ENCODE measurements at places on chromosomes 12 and 14.
A peak's percentile ranks its signal among the peaks of the same experiment; 100 is the strongest.

DNA sequence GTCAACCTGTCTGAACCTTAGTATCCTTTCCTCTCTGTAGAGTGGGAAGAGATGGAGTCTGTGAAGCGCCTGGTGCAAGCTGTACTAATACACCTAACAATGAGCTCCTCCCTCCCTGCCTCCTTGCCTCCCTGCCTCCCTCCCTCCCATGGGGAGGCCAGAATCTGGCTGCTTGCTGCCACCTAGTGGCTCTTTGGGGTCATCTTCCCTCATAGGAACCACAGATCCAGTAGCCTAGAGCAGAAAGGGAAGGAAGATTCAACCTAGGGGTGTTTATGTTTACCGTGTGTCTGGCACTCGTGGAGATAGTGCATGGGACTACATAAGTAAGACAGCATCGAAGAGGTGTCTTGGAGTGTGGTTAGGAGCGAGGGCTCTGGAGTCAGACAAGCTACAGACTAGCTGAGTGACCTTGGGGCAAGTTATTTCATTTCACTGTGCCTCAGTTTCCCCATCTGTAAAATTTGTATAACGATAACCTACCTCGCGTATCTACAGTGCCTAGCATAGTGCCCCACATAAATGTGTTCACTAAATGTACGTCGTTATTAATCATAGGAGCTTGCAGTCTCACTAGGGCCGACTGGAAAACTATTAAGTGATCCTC, 35.5 kb upstream of the TSPAN9 start:
- DNase-seq: peak; percentile 6

DNA sequence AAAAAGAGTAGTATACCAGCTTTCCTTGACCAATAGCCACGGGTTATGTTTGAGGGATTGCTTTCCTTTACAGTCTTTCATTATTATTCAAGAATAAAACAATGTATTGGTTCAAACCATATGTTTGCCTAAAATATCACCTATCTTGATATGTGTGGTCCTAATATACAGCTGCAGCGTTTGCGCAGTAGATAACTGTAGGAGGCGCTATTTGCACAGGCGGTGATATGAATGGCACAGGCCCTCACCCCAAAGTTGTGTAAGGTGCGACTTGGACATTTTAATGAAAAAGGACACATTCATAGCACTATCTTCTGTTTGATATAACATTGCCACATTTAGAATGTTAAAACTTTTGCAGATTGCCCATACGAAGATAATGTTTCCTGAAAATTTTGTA, 298.4 kb downstream of the TRHDE start:
- DNase-seq: no peak

DNA sequence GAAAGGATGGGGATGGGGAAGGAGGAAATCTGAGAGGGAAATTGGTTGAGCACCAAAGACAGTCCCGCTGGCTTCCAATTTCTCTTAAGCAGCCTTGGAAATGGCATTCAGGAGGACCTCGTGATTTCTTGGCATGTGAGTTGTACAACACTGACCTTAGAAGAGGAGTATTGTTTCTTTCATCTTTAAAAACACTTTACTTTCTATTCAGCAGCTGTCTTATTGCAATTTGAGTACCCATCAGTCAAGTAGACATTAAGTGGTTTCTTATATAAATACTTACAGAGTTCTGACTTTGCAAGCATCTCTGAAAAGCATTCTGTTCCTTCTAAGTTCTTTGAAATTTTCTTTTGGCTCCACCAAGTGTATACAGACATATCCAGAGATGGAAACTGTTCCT, 83.2 kb downstream of the LMNTD1 start:
- DNase-seq: no peak

- no peak for DNase-seq
Observed at GRCh38 chr14:54251356-54251755, 145.5 kb upstream of the CDKN3 start.

DNA sequence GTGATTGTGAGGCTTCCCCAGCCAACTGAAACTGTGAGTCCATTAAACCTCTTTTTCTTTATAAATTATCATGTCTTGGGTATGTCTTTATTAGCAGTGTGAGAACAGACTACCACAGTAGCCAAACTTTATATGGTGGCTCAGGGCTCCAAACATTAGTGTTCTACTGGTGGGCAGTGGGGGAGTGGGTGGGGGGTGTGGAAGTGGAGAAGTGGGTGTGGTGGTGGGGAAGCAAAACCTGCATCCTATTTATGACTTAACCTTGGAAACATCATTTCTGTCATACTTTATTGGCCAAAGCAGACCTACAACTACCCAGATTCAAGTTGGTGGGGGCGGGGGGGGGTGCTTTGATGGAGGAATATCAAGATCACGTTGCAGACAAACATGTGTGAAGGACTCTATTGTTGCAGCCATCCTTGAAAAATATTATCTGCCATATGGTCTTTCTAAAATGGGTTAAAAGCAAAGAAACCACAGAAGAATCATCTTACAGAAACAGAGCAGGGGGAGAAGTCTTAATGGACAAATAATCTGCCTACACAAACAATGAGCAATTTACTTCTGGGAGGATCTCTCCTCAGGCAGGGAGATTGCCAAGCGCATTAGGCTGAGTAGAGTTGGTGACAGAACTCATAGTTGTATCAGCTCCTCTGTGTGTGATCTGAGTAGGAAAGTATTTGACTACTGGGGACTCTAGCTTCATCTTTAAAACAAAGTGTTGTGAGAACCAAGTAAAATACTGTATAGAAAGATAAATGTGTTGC, 1.4 kb upstream of the PWP1 start:
- no peak for DNase-seq

Measured in stimulated activated naive CD4-positive, alpha-beta T cell (primary cell).